NCI-H524 (cell line): ENCODE measurements at places on chromosomes 5 and 9.
A peak's percentile ranks its signal among the peaks of the same experiment; 100 is the strongest.

DNA sequence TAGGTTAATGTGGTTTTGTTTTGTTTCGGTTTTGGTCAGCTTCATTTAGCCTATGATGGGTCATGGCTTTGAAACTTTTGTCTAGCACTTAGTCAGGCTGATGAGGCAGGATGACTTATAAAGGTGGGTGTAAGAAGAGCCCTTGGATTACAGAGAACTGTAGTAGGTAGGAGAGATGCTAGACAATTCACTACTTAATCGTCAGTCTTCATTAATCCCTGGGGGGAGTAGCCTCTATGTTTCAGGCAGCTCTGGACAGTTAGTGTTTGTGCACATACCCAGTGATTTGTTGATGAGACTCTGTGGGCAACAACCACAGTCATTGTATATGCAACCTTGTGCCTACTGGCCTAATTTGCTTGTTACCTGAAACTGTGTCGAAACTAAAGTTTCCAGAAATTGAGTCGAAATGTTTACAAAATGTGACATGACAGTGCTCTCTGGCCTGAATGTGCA is 113.3 kb downstream of the MTREX start:
- no peak for DNase-seq

DNA sequence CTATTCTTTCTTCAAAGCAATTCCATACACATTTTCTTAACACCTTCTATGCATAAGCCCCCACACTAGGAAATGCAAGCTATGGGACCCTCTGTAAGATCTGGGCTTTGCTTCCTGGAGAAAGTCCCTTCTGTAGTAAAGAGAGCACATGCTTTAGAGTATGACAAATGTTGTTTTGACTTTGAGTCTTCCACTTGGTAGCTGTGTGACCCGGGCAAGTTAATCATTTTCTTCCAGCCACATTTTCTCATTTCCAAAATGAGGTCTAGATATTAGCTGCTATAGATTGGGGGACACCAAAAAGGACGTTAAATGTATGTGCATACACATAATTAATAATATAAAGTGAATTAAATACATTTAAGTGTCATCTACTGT is 334.0 kb downstream of the NFIB start:
- no peak for DNase-seq

GRCh38 chr9:107274096-107274495 is 9.0 kb upstream of the RAD23B start:
- no peak for DNase-seq

- no peak for DNase-seq
Observed at GRCh38 chr9:136499071-136499934, 16.5 kb upstream of the SEC16A start.

GRCh38 chr5:73540192-73540591 is 25.2 kb downstream of the ANKRA2 start:
- DNase-seq, result no peak

GRCh38 chr9:92637886-92638620 is 31.9 kb downstream of the IPPK start:
- DNase-seq, result no peak

GRCh38 chr9:16391369-16391768 is 479.1 kb downstream of the BNC2 start:
- DNase-seq, result no peak

DNA sequence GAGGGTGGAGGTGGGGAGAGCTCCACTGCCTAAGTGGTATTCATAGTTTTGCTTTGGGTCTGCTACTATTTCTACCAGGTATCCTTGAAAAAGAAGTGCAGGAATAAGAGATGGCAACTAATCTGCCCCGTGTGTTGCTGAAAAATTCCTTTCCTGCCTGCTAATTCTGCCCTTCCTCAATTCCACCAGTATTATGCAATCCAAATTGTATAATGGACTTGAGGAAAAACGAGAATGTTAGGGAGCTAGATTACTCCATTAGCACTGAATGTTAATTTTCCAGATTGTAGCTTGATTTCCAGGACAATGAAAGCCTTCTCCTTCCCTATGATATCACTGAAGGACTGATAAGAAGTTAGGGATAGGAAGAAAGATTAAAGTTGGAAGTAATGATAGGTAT is 16.9 kb downstream of the ADAM19 start:
- DNase-seq, result no peak

GRCh38 chr5:167261309-167262100 is 1029.9 kb upstream of the WWC1 start:
- no peak for DNase-seq

DNA sequence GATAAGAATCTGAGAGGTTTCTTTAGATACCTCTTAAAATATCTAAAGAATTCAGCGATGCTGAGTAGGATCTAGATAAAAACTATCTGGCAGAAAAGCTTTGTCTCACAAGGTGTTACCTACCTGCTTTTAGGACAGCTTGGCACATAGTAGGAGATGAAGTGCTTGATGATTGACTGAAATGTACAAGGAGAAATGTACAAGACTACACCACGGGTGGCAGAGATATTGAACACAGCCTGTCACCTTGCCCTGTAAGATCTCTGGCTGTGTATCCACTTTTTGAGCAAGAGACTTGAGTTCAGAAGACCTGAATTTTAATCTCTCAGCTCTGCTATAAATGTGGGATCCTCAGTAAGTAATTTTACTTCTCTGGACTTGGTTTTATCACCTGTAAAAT is 15.7 kb downstream of the ALDOB start:
- no peak for DNase-seq

- no peak for DNase-seq
Observed at GRCh38 chr9:133354766-133355165, 1.5 kb downstream of the SURF1 start.

GRCh38 chr9:133677126-133678010 is 41.2 kb downstream of the DBH start:
- DNase-seq, result no peak

- DNase-seq, result no peak
Observed at GRCh38 chr9:7608261-7608660, 191.3 kb downstream of the DMAC1 start.

DNA sequence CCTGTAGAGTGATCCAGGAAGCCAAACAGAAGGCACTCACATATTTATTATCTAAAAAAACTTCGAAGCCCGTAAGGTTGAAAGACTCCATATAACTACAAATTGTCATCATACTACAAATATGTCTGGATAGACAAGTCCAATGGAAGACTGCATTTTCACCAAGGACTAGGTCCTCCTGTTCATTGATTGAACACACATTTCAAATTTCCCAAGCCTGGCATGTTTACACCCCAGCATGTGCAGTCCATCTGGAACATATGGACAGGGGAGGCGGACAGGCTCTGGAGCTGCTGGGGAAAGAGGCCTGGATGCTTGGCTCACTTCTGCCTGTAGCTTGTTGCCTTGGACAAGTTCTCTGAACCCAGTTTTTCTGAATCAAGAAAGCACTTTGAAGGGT is 378.7 kb downstream of the ENC1 start:
- DNase-seq, result peak; percentile 77
